ENCODE measurements at places on chromosomes 7 and 10.

DNA sequence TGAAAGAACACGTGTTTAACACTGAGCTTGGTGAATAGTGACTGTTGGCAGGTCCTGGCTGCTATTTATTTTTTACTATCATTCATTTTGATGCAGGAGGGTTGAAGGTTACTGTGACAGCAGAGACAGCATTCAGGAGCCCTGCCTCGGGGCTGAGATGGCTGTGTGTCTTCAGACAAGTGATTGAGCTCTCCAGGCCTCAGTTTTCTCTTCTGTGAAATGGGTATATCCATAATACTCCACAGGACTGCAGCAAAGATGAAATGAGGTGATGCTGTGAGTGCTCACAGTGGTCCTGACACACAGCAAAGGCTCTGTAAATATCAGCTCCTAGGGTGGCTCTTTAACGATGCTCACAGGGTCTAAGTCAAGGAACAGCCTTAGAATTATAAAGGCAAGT, 295.2 kb downstream of the GFRA1 start:
- no peak for DNase-seq

DNA sequence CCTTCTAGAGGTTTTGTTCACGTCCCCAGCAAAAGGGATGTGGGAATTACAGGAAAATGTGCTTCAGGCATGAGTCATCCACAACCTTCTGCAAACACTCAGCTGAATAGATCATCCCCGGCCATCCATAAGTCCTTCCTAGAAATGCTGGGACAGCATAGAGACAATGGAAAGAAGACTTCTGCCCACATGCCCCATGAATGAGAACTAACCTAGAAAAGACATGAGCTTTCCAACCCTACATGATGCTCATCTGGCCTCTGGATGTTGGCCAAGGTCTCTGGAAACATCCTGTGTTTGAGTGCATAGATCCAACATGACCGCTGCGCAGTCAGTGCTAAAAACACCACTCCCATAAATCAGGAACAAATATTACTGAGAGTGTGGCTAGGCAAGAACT, 277.5 kb downstream of the PLXNA4 start:
- no peak for DNase-seq

DNA sequence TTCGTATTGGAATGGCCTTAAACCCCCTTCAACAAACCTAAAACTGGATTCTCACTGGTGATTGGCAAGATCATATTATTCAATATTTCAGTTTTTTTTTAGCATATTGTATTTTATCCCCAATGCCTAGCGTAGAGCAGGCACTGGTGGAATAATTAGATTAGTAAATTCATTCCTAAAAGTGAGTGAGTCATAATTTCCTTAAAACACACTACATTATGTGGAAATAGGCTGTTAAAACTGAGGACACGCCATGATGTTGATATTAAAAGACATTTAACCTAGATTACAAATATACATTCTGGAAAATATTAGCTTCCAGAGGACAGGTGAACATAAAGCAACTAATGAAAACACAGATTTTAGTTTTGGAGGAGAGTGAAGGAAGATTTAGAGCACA, 463.9 kb downstream of the PARD3 start:
- no peak for DNase-seq

- no peak for DNase-seq
Measured at GRCh38 chr7:22320416-22320815, 36.5 kb downstream of the RAPGEF5 start.

- no peak for DNase-seq
Measured at GRCh38 chr10:100886091-100886490, 26.7 kb upstream of the SLF2 start.

DNA sequence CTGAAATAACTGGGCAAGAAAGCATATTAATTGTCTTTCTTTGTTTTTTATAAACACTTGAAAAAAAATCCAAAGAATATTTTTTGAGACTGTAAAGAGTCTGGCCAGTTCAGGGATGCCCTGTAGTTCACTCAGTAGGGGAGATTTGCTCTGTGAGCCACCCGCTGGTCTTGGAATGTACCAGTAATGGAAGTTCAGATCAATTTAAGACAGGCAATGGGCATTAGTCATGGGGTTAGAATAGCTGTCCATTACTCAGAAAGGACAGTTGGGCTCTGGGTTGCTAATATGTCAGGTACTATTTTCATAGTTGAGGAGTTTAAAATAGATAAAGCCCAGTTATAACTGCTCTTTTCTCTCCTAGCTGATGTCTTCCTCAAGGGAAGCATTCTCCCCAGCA, 38.7 kb downstream of the A1CF start:
- DNase-seq: no peak

GRCh38 chr7:92478095-92478494, 349 bp upstream of the ERVW-1 start:
- no peak for DNase-seq

- no peak for DNase-seq
Measured at GRCh38 chr7:156222151-156222550, 409.9 kb upstream of the SHH start.

GRCh38 chr10:95440756-95441546, 120.2 kb downstream of the SORBS1 start:
- DNase-seq: no peak

DNA sequence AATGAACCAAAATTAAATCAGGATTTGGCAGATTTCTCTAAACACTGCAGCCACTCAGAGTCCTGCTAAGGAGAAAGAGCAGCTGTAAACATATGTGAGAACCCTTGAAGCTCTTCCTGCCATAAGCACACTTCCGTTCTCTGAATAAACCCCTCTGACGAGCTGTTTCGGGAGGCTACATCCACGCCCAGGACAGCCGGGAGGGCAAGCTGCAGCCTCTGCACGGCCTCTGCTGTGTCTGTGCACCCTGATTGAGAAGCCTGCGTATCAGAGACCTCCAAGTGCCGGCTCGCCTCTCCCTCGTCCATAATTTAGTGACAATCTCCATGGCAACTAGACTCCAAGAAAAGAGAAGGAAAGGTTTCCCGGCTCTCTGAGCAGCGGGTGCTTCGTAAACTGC, 114.4 kb downstream of the PTPRN2 start:
- DNase-seq: no peak

GRCh38 chr7:112286250-112287086, 80.0 kb downstream of the ZNF277 start:
- no peak for DNase-seq

DNA sequence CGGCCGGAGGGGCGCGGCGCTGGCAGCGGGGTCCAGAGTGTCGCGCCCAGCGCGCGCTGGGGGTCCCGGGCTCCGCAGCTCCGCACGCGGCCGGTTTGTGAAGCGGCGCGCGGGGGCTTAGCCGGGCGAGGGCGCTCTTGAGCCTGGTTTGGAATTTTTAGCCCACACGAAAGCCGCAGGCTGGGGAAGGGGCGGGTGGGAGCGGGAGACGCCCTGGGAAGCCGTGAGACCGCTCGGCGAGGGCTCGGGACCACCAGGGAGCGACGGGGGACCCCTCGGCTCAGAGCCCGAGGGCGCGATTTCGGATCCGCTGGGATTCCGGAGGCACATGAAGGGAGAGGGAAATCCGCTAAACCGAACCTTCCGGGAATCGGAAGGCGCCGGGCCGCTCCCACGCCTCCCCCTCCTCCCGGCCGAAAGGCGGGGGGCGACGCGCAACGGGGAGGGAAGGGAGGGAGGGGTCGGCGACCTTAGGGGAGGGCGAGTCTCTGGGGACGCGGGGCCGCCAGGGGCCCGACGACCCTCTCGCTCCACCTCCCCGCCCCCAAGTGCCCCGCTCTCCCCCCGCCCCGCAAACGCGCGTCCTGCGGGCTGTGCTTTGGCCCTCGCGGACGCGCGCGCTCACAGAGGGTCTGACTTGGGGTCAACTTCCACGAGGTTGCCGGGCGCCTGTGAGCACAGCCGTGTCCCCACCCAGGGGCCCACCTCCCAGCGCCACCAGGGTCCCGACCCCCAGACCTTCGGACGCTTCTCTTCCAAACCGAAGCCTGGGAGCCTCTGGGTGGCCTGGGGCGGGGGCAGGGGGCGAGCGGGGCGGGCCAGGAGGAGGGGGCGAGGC, 5.1 kb upstream of the ELFN1 start:
- peak; percentile 80 for DNase-seq

DNA sequence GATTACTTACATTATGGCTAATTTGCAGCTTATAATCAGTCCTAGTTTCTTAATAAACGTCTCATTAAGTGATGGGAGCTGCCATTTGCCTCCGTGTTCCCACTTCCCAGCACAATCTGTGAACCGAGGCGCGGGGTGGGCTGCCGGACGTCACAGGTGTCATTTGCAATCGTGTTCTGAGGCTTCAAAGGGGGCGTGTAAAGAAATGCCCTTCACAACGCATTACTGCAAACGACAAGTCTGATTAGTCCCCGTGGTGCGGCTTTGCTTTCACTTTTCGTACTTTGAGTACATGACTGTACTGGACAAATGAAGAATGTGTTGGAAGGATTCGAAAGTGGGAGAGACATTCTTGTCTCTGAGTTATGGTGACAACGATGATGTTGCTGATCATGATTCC, 614.2 kb upstream of the ADARB2 start:
- DNase-seq: no peak

GRCh38 chr10:103859161-103860086, 4.0 kb upstream of the SH3PXD2A start:
- DNase-seq: peak; percentile 73
